ENCODE measurements at places on chromosomes 11 and 22.

DNA sequence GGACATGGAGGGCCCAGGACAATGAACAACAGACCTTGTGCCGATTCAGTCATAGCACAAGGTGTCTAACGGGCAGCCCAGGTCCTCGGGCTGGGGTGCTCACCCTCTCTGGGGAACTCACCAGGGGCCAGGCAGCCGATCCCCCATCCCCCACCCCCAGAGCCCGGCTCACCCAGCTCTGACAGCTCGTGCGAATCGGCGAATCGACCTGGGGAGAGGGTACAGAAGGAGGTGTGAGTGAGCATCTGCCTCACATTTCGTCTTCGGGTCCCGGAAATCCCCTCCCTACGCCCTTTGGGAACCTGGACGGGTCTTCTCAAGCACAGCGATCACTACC lies 423 bp downstream of the PEX16 start:
- DNase-seq = no peak

DNA sequence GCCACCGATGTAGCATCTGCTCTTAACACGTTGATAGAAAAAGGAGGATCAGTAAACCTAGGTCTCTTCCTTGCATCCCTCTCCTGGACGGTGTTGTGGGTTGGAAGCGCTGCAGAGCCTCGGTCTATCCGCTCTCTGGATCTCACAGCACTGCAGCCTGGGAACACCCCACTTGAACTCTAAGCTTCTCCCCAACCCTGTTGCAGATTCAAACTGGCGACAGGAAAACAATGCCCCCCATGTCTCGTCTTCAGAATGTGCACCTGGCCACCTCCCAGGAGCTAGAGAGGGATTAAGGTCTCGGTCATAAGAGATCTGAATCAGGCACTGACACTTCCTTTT lies 454 bp downstream of the TMEM218 start:
- DNase-seq = no peak

DNA sequence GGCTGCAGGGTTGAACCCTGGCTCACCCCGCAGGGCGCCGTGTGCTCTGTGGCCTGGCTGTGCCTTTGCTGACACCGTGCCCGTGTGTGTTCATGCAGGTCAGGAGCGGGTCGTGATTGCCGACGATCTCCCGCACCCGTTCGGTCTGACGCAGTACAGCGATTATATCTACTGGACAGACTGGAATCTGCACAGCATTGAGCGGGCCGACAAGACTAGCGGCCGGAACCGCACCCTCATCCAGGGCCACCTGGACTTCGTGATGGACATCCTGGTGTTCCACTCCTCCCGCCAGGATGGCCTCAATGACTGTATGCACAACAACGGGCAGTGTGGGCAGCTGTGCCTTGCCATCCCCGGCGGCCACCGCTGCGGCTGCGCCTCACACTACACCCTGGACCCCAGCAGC lies 47.0 kb upstream of the PPP6R3 start:
- no peak for DNase-seq

DNA sequence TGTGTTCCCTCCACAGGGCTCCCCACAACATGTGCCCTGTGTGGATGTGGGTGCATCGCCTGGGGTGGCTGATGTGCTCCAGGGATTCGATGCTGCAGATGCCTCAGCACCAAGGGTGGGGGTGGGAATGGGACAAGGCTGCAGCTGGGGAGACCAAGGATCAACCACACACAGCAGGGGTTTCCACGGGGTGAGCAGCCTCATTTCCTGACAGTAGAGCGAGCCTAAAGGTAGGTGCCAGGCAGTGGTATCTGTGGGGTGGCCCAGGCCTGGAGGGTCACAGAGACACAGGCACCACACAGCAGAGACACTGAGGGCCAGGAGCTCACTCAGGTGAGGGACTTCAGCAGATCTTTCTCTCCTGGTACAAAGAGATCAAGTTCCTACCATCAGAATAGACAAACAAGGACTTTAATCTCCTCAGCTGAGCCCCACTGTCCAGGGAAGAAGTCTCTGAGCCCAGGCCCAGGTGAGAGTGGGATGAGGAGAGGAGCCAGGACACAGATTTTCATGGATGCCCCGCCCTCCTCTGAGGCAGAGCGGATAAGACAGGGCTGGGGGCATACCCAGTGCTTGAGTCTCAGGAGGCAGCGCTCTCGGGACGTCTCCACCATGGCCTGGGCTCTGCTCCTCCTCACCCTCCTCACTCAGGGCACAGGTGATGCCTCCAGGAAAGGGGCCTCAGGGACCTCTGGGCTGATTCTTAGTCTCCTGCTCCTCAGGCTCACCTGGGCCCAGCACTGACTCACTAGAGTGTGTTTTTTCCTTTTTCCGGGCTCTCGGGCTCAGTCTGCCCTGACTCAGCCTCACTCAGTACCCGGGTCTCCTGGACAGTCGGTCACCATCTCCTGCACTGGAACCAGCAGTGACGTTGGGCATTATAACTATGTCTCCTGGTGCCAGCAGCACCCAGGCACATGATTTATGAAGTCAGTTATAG lies 19.7 kb downstream of the GGTLC2 start:
- DNase-seq = no peak

Data from activated T-helper 1 cell treated with anti-CD3 and anti-CD28 coated beads, Interleukin-12 subunit alpha, Interleukin-12 subunit beta, Interleukin-2, Interleukin-4 antibody, amounts not matched to agents 30 ng/mL and 10 ng/mL and 1 ng/mL, durations not matched to agents 14 hours and 24 hours and 36 hours (primary cell).